ENCODE measurements at places on chromosomes 11 and 22.
A peak's percentile ranks its signal among the peaks of the same experiment; 100 is the strongest.

- H3K27me3 ChIP-seq = no peaks in the 10 kb centered on the region
- H3K27ac ChIP-seq = no peak overlapping the region
- no peaks in the 10 kb centered on the region for H3K4me1 ChIP-seq
- H3K36me3 ChIP-seq = no peaks in the 10 kb centered on the region
- H3K4me3 ChIP-seq = no peak overlapping the region
Measured at GRCh38 chr22:40525250-40525884, 111.2 kb downstream of the MRTFA start.

DNA sequence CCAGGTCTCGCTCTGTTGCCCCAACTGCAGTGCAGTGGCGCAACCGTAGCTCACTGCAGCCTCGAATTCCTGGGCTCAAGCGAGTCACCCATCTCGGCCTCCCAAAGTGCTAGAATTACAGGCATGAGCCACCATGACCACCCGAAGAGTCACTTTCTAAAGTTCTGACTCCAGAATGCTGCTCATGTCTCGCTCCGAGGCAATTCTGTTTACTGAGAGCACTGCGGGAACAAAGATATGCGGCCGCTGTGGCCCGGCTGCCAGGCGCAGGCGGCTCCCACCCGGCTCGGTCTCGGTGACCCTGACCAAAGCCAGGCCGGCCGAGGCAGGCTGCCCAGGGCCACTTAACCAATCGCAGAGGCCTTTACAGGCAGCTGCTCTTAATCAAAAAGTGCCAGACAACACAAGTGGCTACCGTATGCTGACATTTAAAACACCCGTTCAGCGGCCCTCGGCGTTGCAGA lies 78.7 kb downstream of the PHF21B start:
- no peak for DNase-seq
- no peak overlapping the region for H3K27ac ChIP-seq
- H3K4me1 ChIP-seq = no peaks in the 10 kb centered on the region
- no peaks in the 10 kb centered on the region for H3K27me3 ChIP-seq
- no peak overlapping the region for H3K4me3 ChIP-seq

GRCh38 chr11:118201966-118202365 lies 22.8 kb downstream of the JAML start:
- no peak overlapping the region for H3K4me3 ChIP-seq
- no peak overlapping the region for H3K27ac ChIP-seq
- no peak for DNase-seq
- no peaks in the 10 kb centered on the region for H3K36me3 ChIP-seq

DNA sequence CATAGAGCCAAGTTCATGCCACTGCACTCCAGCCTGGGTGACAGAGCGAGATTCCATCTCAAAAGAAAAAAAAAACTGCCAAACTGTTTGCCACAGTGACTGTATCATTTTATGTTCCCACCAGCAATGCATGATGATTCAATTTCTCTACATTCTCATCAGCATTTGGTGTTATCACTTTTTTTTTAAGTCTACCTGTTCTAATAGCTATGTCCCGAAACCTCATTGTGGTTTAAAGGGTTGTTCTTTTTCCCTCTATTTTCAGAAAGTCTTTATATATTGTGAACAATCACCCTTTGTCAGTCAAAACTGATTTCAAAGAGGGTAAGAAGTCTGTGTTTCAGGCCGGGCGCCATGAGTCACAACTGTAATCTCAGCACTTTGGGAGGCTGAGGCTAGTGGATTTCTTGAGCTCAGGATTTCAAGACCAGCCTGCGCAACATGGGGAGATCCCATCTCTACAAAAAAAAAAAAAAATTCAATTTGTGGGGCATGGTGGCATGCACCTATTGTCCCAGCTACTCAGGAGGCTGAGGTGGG lies 14.8 kb upstream of the FAM168A start:
- no peak overlapping the region for H3K4me3 ChIP-seq
- no peak for DNase-seq
- H3K4me1 ChIP-seq = no peaks in the 10 kb centered on the region
- no peak overlapping the region for H3K27ac ChIP-seq

- H3K27ac ChIP-seq = no peak overlapping the region
- H3K36me3 ChIP-seq = no peaks in the 10 kb centered on the region
- H3K4me3 ChIP-seq = peak overlapping the region; percentile 52
- no peaks in the 10 kb centered on the region for H3K4me1 ChIP-seq
- peaks cover 12% of the 10 kb centered on the region for H3K27me3 ChIP-seq
Measured at GRCh38 chr22:50169774-50170341, 673 bp upstream of the PANX2 start.

- no peak overlapping the region for H3K4me3 ChIP-seq
- H3K27me3 ChIP-seq = no peaks in the 10 kb centered on the region
- no peak for DNase-seq
- no peaks in the 10 kb centered on the region for H3K36me3 ChIP-seq
- no peak overlapping the region for H3K27ac ChIP-seq
Measured at GRCh38 chr11:77163271-77163670, 35.2 kb downstream of the MYO7A start.

DNA sequence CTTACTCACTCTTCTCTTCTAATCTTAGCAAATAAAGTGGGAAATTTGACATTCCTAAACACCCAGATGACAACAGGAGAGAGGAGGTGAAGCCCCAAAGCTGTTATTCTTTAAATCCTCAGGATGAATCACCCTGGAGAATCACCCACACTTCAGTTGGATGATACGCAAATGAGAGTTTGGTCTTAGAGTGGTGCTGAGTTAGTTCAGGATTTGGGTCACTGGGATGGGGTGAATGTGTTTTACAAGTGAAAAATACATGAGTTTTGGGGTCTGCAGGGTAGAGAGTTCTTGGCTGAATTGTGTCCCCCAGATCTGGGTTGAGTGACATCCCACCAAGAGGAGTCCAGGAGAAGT lies 117.2 kb downstream of the GGTLC2 start:
- H3K4me3 ChIP-seq = no peak overlapping the region
- no peaks in the 10 kb centered on the region for H3K36me3 ChIP-seq
- no peak for DNase-seq
- H3K27ac ChIP-seq = no peak overlapping the region

DNA sequence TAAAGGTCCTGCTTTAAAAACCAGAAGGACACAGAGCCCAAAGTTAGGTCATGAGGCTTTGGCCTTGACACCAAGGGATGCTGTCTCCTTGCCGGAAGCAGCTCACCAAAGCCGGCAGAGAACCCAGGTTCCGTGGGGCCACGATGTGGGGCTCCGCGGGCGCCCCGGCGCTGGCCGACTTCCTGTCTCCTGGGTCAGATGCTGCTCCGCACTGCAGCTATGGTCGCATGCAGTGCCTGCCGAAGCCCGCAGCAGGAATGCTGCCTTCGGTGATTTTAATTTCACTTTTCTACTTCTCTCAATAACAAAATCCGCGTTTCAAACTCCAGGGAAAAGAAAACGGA lies 454 bp upstream of the OTUB1 start:
- DNase-seq = no peak
- H3K4me3 ChIP-seq = peak overlapping the region; percentile 69
- peaks cover 7% of the 10 kb centered on the region for H3K36me3 ChIP-seq
- peaks cover 10% of the 10 kb centered on the region for H3K4me1 ChIP-seq

GRCh38 chr11:7569044-7569443 lies 55.2 kb downstream of the PPFIBP2 start:
- DNase-seq = no peak
- H3K4me1 ChIP-seq = peaks cover 12% of the 10 kb centered on the region
- no peaks in the 10 kb centered on the region for H3K36me3 ChIP-seq
- no peaks in the 10 kb centered on the region for H3K27me3 ChIP-seq
- H3K4me3 ChIP-seq = no peak overlapping the region
- no peak overlapping the region for H3K27ac ChIP-seq

- no peaks in the 10 kb centered on the region for H3K27me3 ChIP-seq
- no peak overlapping the region for H3K4me3 ChIP-seq
- no peaks in the 10 kb centered on the region for H3K36me3 ChIP-seq
- H3K27ac ChIP-seq = no peak overlapping the region
- H3K4me1 ChIP-seq = peaks cover 3% of the 10 kb centered on the region
- no peak for DNase-seq
Measured at GRCh38 chr11:127130321-127130720, 129.8 kb upstream of the KIRREL3 start.

DNA sequence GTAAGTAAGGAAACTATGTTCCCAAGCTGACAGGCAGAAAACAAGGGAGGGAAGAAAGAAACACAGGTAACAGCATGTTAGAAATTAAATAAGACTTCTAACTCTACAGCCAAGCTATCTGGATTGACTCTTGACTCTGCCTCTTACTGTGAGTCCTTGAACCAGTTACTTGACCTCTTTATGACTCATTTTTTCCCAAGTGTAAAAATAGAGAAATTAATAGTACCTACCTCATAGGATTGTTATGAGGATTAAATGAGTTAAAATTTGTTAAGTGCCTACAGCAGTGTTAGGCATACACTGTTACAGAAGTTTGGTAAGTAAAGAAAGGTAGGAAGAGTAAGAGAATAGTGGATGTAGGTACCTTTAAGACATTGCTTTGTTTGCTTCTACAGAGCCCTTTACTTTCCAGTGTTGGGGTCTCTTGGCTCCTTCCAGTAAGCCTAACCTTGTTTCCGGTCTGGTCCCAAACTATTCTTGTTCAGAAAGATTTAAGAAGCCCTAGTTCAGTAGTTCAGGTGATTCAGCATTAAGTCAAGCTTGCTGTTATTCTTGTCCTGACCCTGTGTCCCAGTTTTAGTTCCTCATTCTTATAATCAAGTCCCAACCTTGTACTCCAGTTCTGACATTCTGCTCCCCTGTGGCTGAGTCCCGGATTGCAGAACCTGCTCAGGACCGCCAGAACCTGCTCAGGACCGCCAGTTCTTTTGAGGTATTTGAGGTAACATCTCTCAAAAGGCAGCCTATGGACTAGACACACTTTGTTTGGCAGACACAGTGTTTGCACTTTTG lies 963.4 kb upstream of the CCDC90B start:
- no peaks in the 10 kb centered on the region for H3K4me1 ChIP-seq
- H3K27me3 ChIP-seq = no peaks in the 10 kb centered on the region
- DNase-seq = no peak
- no peaks in the 10 kb centered on the region for H3K36me3 ChIP-seq

GRCh38 chr11:117669062-117669461 lies 128.0 kb downstream of the DSCAML1 start:
- no peak overlapping the region for H3K4me3 ChIP-seq
- H3K27ac ChIP-seq = no peak overlapping the region
- H3K4me1 ChIP-seq = peaks cover 14% of the 10 kb centered on the region
- no peak for DNase-seq
- H3K27me3 ChIP-seq = no peaks in the 10 kb centered on the region
- no peaks in the 10 kb centered on the region for H3K36me3 ChIP-seq

- 0 out of 2 replicates have a peak, but pooled peaks cover 7% of the 10 kb centered on the region for H3K4me1 ChIP-seq
- no peaks in the 10 kb centered on the region for H3K27me3 ChIP-seq
- H3K36me3 ChIP-seq = no peaks in the 10 kb centered on the region
- H3K27ac ChIP-seq = no peak overlapping the region
Measured at GRCh38 chr11:70517203-70517602, 118.9 kb downstream of the CTTN start.

GRCh38 chr11:16184588-16184987 lies 171.8 kb downstream of the SOX6 start:
- no peak for DNase-seq
- H3K27ac ChIP-seq = no peak overlapping the region
- no peaks in the 10 kb centered on the region for H3K36me3 ChIP-seq
- no peaks in the 10 kb centered on the region for H3K27me3 ChIP-seq
- peaks cover 3% of the 10 kb centered on the region for H3K4me1 ChIP-seq

- H3K36me3 ChIP-seq = no peaks in the 10 kb centered on the region
- no peak overlapping the region for H3K27ac ChIP-seq
- no peaks in the 10 kb centered on the region for H3K27me3 ChIP-seq
- no peak for DNase-seq
- H3K4me3 ChIP-seq = no peak overlapping the region
Measured at GRCh38 chr11:111386611-111387150, 7.6 kb upstream of the POU2AF1 start.

DNA sequence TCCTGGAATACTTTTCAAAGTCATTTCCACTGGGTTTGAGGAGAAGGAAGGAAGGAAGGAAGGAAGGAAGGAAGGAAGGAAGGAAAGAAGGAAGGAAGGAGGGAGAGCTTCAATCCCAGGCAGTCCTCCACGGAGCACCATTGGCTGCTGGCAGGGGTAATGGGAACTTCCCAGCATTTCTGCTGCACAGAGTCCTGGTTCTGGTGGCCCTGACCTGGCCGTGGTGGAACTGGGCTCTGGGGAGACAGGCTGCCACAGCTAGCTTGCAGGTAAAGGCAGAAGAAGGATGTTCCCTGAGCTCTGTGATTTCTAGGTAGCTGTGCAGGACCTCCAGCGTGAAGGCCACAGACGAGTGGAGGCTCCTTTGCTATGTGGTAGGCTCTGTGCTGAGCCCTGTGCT lies 10.6 kb downstream of the PKNOX2 start:
- DNase-seq = no peak
- H3K4me1 ChIP-seq = peaks cover 18% of the 10 kb centered on the region
- H3K27ac ChIP-seq = no peak overlapping the region

All from H1 (cell line).